Stimulated activated CD4-positive, alpha-beta T cell treated with anti-CD3 and anti-CD28 coated beads, TNF-alpha, amount 100 ng/mL, for 48 hours (primary cell): ENCODE measurements at places on chromosomes 3 and 15.

DNA sequence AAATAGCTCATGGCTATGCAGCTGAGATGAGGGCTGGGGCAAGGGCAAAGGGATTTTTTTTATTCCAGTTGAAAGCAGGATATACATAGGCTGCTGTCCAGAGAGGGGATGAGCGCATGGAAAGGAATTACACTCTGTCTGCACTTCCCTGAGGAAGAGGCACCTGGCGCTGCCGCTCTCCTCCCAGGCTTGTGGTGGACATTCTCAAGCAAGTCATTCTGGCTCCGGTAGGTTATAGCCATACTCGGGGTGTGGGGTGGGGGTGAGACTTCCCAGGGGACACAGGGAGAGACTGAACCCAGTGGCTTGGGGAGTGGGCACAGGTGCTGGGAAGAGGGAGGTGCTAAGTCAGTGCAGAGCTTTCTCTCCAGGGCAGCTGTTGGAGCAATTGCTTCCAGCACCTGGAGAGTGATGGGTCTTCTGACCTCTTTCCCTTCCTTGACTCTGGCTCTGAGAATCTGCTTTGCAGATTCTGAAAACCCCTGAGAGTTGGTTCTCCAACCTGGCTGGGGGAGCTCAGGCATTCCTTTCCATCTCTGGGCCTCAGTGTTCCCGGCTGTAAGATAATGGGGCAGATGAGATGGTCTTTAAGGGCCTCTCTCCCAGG lies 24.3 kb downstream of the CYP8B1 start:
- no peak for DNase-seq

DNA sequence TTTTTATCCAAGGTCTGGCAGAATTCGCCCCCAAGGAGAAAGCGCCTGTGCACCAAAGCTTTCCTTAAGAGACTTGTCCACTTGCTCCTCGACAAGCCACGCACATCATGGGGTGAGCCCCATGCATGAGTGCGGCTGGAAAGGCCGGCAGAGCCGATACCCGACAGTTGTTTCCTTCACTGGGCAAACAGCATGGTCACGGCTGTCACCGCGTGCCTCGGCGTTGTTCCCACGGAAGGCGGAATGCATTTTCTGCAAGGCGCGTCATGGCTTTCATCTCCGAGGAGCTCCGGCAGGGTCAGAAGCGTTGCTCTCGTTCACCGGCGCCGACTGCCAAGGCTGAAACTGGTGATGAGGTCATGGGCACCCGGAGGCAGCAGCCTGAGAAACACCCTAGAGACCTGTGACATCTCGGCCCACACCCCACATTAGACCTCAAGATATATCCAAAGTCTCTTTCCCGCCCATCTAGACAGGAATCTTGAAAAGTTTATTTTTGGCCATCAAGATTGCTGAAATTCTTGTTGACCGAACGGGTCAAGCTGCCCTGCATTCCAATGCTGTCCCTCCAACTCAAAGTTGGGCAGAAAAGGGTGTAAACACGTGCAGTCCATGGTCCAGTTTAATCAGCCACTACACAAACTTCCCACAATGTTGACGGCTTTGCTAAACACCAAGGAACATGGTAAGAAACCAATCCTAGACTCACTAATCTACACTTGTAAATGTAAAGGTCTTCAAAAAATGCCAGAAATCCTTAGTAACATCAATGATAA lies 604 bp upstream of the TJP1 start:
- no peak for DNase-seq

DNA sequence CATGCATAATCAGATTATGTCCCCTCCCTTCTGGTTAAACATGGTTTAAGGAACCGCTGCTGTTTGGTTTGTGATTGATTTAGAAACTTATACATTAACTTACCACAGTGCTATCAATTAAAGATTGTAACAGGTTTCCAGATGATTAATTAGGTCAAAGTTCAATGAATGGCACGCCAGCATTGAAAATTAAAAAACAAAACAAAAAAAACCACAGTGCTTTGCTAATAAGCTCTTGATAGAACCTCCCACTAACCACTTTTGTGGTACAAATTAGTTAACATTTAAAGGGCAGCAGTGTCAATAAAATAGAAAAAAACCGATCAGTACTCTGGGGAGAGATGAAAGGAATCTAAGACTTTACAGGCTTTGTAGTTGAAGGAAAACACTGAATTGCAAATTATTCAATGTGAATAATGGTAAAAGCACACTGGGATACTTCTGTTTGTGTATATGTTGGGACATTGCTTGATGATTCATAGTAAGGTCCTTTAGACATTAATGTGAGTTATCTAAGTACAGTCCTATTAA lies 7.6 kb upstream of the C3orf38 start:
- no peak for DNase-seq

GRCh38 chr15:66542896-66543295 lies 22.9 kb downstream of the LCTL start:
- no peak for DNase-seq

DNA sequence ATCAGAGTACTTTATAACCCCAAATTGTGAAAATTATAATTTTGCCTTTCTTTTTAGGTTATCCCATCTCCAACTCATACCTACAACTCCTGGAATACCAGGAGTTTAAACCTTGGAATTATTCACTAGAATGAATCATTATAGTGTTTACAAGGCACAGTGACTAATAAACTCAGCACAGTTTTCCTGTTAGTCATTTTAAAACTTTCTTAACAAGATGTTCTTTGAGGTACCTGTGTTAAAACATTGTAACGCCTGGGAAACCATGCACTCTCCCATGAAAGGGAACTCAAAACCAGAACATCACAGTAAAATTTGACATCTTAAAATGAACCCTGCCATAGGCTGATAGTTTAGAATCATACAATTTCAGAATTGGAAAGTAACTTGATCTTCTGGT lies 132.4 kb upstream of the OSTN start:
- no peak for DNase-seq

GRCh38 chr15:63891768-63892133 lies 58.0 kb upstream of the HERC1 start:
- DNase-seq = no peak

GRCh38 chr3:150543531-150543930 lies 2.8 kb downstream of the SERP1 start:
- DNase-seq = no peak

DNA sequence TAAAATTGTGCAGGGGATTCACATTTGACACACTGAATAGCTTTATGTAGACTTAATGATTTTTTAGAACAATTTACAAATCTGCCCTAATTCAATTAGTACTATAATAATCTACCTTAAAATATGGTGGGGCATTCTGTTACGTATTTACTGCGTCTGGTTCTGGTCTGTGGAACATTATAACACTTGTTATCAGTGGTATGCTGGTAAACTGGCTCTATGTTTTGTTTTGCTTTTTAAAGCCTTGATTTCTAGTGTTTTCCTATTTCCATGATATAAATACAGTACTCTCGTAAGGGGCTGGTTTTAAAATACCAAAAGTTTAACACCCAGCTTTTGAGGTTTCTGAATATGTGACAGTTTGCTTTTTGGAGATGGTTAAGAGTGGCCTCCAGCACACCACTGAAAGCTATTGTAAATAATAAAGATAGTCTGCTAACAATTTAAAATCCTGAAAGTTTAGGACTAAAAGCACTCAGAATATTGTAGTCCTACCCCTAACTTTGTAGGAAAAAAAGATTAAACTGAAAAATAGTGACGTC lies 65.6 kb upstream of the CD47 start:
- no peak for DNase-seq

DNA sequence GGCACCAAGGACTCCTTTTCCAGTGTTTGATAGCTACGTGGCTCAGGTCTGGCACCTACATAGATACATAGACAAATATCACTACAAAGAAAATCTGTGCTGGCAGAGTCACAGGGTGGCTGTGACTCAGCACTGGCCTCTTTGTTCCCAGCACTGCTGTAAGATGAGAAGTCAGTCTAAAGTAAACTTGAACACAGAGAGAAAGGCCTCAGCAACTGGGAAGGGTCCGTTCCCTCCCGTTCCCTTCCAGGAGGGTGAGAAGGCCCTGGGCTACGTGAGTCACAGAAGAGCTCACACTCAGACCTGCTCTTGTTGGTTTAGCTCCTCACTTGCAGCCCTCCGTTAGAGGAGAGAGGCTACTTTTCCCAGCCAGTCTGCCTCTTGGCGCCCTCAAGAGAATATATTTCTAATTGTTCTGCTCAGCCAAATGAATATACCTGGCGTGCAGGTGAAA lies 23.1 kb downstream of the ANXA2 start:
- no peak for DNase-seq

GRCh38 chr15:32657941-32658340 lies 16.4 kb downstream of the SCG5 start:
- DNase-seq = no peak

GRCh38 chr3:62187022-62187431 lies 186.3 kb downstream of the FEZF2 start:
- DNase-seq = no peak

DNA sequence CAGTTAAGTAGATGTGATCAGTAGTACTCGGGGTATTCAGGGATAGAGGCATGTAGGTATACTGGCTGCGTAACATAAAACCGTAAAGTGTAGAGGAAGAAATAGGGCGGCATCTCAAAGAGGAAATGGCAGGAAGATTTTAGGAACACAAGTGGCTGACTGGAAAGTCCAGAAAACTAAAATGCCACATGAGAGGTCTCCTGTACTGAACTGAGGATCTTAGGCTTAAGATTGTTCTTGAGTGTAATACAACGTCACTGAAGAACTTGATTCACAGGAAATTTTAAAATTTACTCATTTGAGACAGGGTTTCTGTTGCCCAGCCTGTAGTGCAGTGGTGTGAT lies 2.3 kb upstream of the LMLN start:
- DNase-seq = no peak

DNA sequence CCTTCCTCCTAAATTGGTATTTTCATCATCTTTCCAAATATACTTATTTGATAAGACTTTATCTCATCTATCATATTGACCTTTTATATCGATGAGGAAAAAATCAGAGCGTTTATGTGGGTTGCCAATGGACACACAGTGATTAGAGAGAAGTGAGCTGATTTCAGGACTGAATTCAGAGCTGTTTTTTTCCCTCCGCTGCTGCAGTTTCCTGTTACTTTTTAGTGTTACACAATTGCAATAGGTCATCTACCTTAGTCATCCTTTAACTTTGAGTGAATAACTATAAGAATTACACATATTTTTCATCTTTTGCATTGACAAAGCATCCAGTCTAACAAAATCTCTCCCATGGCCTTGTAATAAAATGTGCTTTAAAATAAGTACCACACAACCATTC lies 266.3 kb upstream of the CNTN4 start:
- no peak for DNase-seq

DNA sequence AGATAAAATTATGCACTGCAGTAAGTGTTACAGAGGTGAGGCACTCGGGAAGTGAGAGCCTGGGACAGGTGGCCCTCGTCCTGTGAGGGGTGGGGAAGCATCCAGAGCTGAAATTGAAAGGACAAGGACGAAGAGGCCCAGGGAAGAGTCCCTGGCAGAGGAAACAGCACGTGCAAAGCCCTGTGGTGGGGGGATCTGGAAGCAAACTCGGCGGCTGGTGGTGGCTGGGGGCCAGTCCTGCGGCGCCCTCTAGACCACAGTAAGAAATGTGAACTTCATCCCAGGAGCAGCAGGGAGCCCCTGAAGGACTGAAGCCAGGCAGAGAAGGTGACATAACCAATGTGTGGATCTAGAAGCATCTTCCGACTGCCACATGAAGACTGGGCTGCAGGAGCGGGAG lies 42.8 kb downstream of the GRIP2 start:
- DNase-seq = no peak

- DNase-seq = no peak
These were observed 119.5 kb upstream of the CNTN6 start for GRCh38 chr3:973340-973739.

GRCh38 chr3:70990185-70990584 lies 593.3 kb downstream of the FOXP1 start:
- no peak for DNase-seq

GRCh38 chr3:27319304-27319703 lies 49.9 kb downstream of the NEK10 start:
- no peak for DNase-seq

DNA sequence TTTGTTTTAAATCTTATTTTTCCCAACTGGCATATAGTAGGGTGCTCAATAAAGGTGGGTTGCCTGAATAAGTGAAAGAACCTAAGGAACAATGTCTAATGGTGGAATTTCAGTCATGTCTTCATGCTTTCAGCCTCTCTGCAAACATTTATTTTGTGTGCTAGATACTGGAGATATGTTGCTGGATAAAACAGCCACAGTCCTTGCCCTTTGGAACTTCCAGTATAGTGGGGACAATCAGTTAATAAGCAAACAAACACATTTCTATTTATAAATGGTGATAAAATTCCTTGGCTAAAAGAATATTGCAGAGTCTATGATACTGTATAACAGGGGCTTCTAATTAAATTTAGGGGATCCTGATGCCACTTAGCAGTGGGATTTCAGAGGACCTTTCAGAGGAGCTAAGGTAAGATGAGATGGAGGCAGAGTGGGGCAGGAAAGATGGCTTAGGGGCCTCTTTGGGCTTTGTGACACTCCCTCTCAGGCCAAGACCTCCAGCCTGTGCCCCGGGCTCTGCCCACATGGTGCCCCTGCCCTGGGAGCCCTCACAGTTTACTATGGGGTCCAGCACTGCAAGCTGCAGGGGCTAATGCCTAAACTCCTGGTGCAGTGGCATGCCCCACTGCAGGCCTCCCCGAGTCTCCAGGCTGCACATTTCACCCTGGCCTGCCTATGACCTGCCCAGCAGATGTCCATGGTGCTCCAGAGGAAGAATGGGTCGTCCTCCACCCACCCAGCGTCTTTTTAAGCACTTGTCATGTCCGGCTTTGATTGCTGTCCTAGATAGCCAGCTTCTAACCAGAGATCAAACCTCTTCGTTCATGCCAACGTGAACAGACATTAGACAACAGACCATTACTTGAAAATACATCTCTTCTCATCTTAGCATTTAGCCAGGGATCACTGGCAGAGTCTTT lies 61.6 kb upstream of the PRR23C start:
- no peak for DNase-seq

- DNase-seq = no peak
These were observed 40.9 kb upstream of the PTPN23 start for GRCh38 chr3:47339951-47340350.

GRCh38 chr3:141412087-141412935 lies 44.0 kb downstream of the ZBTB38 start:
- peak; percentile 16 for DNase-seq

- no peak for DNase-seq
These were observed 131.0 kb upstream of the PLXNA1 start for GRCh38 chr3:126851934-126852333.

DNA sequence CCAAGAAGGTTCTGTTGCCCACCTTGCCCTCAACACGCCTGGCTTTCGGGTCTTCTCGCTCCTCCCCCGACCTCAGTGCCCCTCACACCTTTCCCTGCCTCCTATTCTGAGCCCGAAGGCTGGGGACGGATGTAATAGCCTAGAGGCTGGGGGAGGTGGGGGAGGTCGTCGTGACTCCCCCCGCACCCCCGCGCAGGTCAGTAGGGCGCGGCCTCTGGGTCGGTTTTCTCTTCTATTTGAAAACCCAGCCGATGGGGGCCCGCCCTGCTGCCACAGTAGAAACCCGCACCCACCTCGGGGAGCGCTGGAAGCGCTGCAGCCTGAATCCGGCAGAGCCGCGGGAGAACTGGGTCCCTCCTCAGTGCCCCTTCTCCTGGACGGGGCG lies 1.0 kb upstream of the RBPMS2 start:
- no peak for DNase-seq

- no peak for DNase-seq
These were observed 23.6 kb downstream of the PTX3 start for GRCh38 chr3:157460253-157460652.
